ENCODE measurements at places on chromosomes 5 and 9. TPM values are rescaled to one million over a fixed set of nuclear protein-coding genes. Genes with fewer than 3 reads are reported as not detected.

Gene GABRA6
- total RNA-seq = not detected

Gene CAMK4
- total RNA-seq = 1.1 TPM

Gene TMEM232
- 5.1 TPM for total RNA-seq

Gene CREBRF
- total RNA-seq = 34.4 TPM

Gene NPR3
- total RNA-seq = 16.5 TPM

Gene SETD9
- 11.3 TPM for total RNA-seq

Gene SPINK5
- 4.3 TPM for total RNA-seq

Gene CDX1
- 0.52 TPM for total RNA-seq

Gene ANKRD20A1
- 1.0 TPM for total RNA-seq

Gene TOR4A
- 31.8 TPM for total RNA-seq

Gene TXN
- total RNA-seq = 199 TPM

Gene CFAP90
- 0.82 TPM for total RNA-seq

Gene TAF11L10
- not detected for total RNA-seq

Gene SLC44A1
- 58.0 TPM for total RNA-seq

Gene PCDHA7
- 0.87 TPM for total RNA-seq

Gene ARID3C
- total RNA-seq = not detected

Gene SOHLH1
- total RNA-seq = not detected

Gene ZNF883
- total RNA-seq = 1.0 TPM

Gene SPINK4
- not detected for total RNA-seq

Gene INSL6
- total RNA-seq = not detected

Gene FGD3
- total RNA-seq = 29.9 TPM

Gene LRRC70
- 5.7 TPM for total RNA-seq

Gene IRX2
- 60.6 TPM for total RNA-seq

Gene TMEM171
- total RNA-seq = 0.37 TPM

Gene CMYA5
- total RNA-seq = 2.7 TPM

Gene FPGS
- total RNA-seq = 59.3 TPM

Gene LVRN
- 0.45 TPM for total RNA-seq

Gene TIGD6
- total RNA-seq = 4.1 TPM

Measured in left lung (tissue), 14 donors.